CD8-positive, alpha-beta T cell (primary cell): ENCODE measurements at places on chromosomes 11 and 22.

- DNase-seq: no peak
These were observed 539.3 kb downstream of the OPCML start for GRCh38 chr11:132992838-132993631.

- DNase-seq: no peak
These were observed 99.4 kb upstream of the BLID start for GRCh38 chr11:122215244-122215992.

- DNase-seq: no peak
These were observed 27.0 kb downstream of the ADA2 start for GRCh38 chr22:17192186-17192585.

DNA sequence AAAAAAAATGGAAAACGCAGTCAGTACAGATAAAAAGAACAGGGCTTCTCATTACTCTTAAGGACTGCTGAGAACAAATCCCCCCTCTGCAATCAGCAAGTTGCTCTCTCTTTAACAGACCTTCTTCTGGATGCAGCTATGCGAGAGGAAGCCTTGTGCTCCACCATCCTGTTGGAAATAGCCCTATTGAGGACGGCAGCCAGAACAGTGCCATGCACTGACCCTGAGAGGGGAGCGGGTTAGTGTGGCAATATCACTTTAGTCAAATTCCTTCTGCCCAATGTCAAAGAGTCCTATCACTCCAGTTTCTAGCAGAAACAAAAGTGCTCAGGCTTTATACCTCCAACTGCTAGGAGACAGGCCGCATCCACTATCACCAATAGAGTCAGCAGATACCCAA, 6.9 kb downstream of the RBM4B start:
- no peak for DNase-seq

DNA sequence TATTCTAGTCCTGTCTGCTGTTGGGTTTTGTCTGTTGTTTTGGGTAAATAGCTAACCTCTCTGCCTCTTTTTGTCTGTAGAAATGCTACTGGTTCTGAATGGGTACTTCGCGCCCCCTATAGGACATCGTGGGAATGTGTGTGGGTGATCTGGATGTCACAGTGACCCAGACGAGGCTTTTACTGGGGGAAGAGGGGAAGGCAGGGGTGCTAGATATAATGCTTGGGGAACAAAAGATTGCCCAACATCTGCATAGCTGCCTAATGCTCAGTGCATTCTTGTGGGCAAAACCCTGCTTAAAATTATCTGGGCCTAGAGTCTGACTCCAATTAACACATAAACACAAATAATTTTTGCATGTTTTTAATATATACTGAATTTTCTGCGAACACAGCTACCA, 57.7 kb downstream of the BMAL1 start:
- peak; percentile 70 for DNase-seq

DNA sequence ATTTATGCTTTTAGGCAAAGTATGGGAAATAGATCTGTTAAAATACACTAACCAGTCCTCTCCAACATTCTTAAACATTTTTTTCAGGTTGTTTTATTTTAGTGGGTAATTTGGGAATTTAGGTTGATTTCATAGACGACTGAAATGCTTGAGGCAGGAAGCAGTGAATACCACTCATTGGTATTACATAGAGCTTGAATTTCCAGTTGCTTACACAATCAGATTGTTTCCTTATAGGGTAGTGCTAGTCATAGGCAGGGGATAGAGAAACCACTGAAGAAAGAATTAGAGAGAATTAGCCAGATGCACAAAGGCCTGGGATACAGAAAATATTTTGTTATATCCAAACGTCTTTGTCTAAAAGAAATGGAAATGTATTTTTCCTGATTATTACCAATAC, 23.9 kb upstream of the LYVE1 start:
- no peak for DNase-seq

DNA sequence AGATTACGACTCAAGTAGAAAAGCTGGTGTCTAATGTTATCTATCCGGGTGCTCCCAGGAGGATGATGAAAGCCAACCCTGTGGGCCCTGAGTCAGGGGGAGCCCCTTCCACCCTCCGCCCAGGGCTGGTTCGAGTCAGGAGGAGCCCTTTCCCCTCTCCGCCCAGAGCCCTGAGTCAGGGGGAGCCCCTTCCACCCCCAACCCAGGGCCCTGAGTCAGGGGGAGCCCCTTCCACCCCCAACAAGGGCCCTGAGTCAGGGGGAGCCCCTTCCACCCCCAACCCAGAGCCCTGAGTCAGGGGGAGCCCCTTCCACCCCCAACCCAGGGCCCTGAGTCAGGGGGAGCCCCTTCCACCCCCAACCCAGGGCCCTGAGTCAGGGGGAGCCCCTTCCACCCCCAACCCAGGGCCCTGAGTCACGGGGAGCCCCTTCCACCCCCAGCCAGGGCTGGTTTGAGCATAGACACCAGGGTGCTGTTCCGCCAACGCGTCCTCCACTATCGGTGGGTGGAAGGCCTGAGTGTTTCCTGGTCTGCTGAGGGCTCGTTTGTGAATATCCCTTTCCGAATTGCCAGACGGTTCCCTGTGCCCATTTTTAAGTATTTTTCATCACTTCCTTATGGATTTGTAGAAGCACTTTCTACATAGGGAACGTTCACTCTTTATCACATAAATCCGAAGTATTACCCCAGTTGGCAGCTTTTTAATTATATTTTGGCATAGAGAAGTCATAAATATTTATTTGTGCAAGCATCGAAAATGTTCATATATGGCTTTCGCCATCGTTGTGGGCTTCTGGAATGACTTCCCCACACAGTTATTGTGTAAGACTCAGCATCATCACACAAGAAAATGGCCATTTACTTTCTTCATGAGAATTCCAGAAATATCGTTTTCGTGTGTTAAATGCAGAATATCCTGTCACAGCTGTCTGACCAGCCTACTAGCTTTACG, 380.6 kb downstream of the BRD1 start:
- no peak for DNase-seq

DNA sequence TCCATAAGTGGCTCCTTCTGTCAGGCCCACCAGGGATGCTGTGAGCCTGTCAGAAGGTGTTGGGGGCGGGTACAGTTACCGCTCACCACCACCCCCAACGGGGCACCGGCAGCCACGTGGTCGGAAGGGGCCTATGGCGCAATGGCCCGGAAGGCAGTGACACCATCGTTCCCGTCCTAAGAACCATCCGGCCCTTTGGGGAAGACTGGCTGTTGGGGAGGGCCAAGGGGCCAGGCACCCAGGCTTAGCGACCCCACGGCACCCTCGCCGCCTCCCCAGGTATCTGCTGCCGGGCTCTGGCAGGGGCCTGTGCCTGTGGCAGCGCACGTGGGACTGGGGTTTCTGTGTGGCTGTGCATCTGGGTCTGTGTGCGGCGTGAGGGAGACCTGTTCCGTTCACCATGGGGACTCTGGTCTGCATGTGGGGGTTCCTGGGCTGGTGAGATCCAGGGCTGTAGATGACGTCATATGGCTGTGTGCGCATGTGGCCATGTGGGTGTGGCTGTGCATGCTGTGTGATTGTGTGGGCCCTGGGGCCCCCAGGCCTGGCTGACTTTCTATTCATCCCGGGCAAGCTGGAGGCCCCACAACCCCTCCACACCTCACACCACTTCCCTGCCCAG, 717 bp downstream of the OSM start:
- peak; percentile 84 for DNase-seq

DNA sequence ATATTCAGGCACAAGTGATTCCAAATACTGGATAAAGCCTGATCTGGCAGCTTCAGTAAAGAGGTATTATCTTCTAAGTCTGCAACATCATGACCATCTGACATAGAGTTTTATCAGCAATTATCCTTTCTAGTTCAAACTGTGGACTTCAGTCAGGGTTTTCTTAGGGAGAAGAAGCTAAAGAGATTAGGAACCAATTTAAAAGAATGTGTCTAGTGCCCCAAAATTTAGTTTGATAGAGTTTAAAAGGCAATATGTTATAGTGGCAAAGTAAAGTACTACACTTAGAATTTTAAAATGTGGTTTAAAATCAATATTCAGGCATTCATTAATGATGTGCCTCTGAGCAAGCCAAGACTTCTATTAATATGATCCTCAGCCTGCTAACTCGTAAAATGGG, 5.4 kb downstream of the PAK1 start:
- no peak for DNase-seq

GRCh38 chr11:102603091-102603490, 22.0 kb downstream of the MMP20 start:
- DNase-seq: no peak

GRCh38 chr11:2651054-2651617, 48.7 kb downstream of the KCNQ1OT1 start:
- no peak for DNase-seq

GRCh38 chr11:61650781-61651571, 29.2 kb upstream of the DAGLA start:
- no peak for DNase-seq

DNA sequence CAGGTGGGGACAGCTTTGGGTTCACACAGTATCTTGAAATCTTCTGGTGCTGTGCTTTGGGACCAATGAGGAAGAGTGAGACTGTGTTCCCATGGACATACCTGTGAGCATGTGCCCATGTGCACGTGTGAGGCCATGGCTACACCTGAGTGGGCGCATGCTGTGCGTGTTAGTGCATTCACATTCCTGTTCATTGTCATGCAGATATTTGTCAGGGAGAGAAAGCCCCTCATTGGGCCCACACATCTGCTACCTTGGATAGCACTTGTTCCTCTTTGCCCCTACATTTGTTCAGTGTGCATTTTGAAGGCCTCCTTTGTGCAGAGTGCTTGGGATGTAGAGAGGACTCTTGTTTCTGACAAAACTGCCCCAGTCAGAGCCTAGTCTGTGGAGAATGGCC, 154.3 kb upstream of the E2F8 start:
- DNase-seq: no peak

DNA sequence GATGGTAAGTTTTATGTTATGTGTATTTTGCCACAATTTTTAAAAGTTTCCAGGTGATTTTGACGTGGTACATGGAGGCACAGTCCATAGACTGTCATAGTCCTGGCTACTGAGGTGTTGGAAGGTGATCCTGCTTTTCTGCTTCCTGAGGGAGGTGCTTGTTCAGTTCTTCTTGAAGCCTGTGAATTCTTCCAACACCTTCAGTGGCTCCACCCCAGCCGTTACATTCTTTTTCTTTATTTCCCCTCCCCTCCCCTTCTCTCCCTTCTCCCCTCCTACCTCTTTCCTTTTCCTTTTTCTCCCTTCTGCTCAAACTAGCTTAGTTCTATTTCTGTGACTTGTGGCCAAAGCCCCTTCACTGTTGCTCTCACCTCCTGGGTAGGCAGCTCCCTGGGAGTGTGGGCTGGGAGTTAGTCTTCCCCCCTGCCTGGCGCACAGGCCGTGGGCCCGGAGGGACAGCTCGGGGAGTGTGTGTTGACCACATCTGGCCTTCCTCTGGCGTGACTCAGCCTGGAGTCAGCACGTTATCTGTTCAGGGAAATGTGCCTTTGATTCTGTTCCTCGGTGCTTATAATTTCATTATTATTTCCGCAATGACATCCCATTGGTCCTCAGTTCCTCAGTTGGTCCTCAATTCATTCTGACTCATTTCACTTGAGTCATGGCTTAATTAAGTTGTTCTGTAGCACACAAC, 566.2 kb downstream of the TBC1D22A start:
- DNase-seq: no peak

GRCh38 chr11:61611309-61611708, 30.4 kb upstream of the SYT7 start:
- no peak for DNase-seq

DNA sequence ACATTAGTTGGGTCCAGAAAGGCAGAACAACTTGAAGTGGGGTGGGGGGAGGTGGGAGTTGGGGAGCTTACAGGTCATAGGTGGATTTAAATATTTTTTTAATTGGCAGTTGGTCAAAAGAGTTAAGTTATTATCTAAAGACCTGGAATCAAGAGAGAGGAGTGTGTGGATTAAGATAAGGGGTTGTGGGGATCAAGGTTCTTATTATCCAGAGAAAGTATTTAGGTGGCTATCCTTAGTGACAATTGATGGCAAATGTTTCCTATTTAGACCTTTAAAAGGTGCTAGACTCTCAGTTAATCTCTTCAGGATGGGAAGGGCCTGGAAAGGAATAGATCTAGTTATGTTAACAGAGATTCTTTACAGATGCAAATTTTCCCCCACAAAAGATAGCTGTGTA, 120.7 kb upstream of the OR9Q1 start:
- no peak for DNase-seq

GRCh38 chr11:14971865-14972580, at the start of gene CALCA:
TSS of gene CALCA (minus strand) at chr11:14972351. CDS start at chr11:14971192, 1,159 bp downstream.
- no peak for DNase-seq

DNA sequence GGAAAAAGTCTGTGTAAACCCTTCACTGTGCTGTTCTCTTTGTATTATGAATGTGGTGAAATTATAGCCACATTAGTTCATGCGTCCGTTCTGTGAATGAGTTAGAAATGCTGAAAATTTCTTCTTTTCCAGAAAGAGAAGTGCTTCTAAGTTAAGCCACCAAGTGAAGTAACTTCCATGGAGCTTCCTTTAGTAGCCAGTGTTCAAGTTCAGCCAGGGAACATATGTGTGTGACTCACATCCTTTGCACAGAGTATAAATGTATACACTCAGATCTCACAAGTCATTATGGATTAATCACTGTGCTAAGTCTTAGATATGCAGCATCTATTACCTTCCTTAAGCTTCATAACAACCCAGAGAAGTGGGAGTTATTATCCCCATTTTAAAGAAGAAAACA, 3.1 kb upstream of the MMP8 start:
- DNase-seq: no peak
